ENCODE measurements at places on chromosomes 6 and 20.
A peak's percentile ranks its signal among the peaks of the same experiment; 100 is the strongest.

DNA sequence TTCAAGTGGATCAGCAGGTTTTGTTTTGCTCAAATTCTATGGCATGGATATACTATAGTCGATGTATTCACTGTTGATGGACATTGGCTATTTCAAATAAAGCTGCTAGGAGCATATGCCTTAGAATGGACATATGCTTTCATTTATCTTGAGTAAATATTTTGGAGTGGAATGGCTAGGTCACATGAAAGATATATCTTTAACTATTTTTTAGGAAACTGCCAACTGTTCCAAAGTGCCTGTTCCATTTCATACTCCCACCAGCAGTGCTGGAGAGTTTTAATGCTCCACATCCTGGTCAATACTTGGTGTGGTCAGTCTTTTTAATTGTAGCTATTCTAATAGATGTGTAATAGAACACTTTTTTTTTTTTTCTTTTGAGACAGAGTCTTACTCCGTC, 81.1 kb upstream of the PIM1 start:
- DNase-seq, result no peak

DNA sequence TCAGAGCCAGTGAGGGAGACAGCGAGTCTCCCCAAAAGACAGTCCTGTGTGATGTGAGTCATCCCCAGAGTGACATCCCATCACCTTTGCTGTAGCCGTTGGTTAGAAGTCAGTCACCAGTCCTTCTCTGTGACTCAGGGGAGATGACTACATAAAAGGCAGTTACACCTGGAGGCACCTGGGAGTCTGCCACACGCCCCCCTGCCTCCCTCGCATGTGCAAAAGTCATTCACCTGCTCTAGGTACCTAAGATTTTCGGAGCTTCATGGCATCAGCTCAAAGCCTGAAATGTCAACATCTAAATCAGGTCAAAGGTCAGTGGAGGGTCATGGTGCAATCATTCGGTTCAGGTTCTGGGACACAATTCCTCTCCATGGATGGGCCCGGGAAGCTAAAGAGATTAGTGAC, 50.3 kb downstream of the PRR18 start:
- peak; percentile 12 for DNase-seq

- no peak for DNase-seq
These were observed 449.3 kb upstream of the CITED2 start for GRCh38 chr6:139823808-139824126.

DNA sequence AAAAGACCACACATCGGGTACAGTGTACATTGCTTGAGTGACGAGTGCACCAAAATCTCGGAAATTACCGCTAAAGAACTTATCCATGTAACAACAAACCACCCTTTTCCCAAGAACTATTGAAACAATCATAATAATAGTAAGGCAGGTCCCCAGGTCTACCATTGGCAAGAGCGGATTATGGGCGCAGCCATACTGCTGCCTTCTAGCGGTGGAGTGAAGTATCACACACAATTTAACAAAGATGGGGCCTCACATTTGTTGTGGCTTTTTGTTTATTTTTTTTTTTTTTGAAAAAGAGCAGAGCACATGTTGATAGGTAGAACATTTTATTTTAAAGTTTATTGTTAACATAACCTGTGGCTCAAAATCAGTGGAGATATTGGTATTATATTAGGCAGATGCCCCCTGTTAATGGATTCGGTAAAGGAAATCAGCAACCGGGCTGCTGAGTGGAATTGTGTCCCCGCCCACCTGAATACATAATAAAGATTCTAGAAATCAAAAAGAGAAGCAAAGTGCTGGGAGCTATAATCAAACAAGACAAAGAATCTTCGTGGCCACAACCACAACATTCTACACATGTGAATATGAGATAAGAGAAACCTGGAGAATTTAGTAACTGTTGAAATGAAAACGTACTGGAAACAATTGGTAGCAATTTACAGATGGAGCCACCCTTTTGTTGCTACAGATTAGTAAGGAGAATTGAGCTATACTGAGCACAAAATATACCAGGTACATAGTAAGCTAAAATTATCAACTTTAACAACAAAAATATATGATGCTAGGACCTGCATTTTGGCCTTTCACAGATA, 94.2 kb upstream of the EXOC2 start:
- DNase-seq, result no peak

DNA sequence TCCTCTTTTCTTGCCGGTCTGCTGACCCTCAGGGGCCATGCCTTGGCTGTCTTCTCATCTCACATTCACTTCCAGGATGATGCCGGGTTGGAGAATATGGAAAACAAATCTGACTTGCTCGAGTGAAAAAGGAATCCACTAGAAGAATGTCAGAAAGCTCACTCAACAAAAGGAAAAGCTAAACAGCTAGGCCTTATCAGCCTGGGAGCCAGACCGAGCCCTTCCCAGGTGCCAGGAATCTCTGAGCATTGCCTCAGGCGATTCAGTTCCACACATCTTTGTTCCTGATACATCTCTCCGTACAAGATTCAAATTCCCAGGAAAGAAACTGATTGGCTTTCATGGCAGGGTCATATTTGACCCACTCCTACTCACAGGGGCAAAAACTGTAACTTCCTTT, 9.2 kb upstream of the OSER1 start:
- no peak for DNase-seq

- no peak for DNase-seq
These were observed 118.7 kb downstream of the ATG5 start for GRCh38 chr6:106206905-106207304.

- no peak for DNase-seq
These were observed 147.9 kb downstream of the SOX4 start for GRCh38 chr6:21741221-21742109.

- peak; percentile 98 for DNase-seq
These were observed 323.1 kb downstream of the HDGFL1 start for GRCh38 chr6:22892452-22892851.

- no peak for DNase-seq
These were observed 101.5 kb downstream of the LAMP5 start for GRCh38 chr20:9615766-9616454.

DNA sequence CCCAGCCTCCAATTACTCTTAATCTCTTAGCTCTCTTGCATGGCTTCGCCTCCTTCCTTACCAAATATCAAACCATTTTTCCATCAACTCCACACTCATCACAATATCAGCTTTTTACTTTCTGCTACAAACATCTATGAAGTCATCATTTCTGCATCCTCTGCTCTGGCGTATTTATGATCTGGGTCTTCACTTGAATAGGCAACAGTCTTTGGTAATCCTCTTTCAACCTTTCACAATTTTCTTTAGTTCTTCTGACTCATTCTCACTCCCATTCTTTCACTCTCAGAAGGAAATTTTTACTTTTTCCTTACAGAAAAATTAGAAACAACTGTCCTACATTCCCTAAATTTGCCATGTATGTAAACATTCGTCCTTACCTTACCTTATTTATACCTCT, 522.4 kb downstream of the HDGFL1 start:
- DNase-seq, result no peak

DNA sequence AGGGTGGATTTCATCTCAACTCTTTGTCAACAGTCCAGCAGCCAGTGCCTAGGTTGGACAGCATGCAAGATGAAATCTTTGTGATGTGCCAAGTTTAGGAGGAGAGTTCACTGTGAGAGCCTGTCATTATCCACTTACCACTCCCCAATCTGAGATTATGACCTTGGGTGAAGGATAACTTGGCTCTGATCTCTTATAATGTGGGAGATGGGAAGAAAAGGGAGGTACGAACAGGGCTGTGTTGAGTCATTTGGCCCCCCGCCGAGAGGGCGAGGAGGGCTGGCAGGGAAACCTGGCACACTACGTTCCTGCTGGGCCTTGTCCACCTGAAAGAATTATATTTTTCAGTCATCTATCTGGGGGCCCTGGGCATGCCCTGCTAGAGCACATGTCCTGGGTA, 35.8 kb downstream of the LAMA4 start:
- no peak for DNase-seq

DNA sequence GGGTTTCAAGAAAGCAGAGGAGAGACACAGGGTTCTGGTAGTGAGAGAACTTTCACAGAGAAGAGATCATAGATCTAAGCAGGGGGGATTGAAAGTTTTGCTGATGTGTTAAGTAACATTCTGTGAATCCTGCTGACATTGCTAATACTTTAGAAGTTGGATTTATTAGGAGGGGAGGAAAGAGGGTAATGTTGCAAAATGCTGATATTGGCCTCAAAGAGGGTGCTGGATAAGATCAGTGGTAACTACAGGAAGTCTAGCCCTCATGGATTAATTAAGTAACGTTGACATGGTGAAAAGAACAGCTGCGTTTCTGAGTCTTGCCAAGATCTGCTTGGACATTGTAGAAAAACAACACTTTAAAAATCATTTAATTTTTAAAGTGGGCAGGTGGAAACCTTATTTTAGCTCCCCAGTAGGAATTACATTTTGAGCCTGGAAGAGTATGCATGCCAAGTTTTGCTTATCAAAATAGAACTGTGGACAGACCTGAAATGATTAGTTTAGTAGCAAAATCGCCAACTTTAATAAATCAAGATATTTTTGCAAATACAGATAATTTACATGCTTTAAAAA, 606.0 kb upstream of the HTR1E start:
- no peak for DNase-seq

DNA sequence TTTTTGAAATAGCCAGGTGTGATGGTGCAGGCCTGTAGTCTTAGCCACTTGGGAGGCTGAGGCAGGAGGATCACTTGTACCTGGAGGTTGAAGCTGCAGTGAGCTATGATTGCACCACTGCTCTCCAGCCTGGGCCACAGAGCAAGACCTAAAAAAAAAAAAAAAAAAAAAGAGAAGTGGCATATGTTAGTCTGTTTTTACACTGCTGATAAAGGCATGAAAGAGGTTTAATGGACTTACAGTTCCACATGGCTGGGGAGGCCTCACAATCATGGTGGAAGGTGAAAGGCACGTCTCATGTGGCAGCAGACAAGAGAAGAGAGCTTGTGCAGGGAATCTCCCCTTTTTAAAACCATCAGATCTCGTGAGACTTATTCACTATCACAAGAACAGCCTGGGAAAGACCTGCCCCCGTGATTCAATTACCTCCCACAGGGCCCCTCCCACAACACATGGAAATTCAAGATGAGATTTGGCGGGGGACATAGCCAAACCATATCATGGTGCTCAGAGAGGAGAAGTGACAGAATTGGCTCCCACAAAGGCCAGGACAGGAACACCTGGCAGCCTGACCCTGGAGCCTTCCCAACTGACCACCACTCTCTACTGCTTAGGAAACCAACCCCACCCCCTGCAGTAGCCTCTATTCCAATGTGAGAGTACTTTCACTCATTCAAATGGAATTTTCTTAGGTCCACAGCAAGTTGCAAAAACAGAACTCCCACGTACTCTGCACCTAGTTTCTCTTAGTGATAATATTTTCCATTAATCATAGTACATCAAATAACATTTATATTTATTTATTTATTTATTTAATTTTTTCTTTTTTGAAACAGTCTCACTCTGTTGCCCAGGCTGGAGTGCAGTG, 29.8 kb downstream of the ARHGAP40 start:
- peak; percentile 54 for DNase-seq

DNA sequence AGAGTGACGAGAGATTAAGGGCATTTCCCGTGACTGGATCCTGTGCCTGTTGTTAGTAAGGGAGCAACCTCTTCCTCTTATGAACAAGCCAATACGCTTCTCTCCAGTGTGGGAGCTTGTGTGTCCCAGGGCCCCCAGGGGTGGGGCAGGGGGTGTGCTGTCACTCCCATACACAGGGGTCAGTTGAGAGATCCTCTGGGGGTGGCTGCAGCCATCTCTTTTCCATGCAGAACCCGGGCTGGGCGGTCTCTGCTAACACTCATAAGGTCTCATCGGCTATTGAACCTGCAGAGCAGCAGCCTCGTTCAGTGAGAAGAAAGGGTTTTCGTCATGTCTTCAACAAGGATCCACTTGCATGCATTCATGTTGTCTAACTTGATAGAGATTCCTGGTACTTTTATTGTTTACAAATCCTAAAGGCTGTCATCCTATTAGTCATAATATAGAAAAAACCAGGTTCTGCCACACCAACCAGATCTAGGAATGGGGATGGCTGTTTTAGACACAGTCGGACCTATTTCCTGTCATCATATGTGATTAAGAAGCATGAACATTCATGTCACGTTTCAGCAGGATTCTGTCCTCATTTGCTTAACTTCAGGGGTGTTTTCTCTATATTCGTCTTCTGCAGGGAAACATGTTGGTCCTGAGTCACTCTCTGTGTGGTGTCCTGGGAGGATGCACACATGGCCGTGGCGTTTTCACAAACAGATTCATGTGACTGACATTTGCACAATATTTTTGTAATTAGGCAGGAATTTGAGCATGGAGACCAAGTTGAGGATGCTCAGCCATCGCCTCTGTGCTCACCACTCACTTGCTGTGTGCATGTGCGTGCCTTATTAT, 13.3 kb upstream of the THBS2 start:
- DNase-seq, result no peak

- peak; percentile 65 for DNase-seq
These were observed 1.7 kb downstream of the HLA-DOB start for GRCh38 chr6:32815115-32815514.

DNA sequence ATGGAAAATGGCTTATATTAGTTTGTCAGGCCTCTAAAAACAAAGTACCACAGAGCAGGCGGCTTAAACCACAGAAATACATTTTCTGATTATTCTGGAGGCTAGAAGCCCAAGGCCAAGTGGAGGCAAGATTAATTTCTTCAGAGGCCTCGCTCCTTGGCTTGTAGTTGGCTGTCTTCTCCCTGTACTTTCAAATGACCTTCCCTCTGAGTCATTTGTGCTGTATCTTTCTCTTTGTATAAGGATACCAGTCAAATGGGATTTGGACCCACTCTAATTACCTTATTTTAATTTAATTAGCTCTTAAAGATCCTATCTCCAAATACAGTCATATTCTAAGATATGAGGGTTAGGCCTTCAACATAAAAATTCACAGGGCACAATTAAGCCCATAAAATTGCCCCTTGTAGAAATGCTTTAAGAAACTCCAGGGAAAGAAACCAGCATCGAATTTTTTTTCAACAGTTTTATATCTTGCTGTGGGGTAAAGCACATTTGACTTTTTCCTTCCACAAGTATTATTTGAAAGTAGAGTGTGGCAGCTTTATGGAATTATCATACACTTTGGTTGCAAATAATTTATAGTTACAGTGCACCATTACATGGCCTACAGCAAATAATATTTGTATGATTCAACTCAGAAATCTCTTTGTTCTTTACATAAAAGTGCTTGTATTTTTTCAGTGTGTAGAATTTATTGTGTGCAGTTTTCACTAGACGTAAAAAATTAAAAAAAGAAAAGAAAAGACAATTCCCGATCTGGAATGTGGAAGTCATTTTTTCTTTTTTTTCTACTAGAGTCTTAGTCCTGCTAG, 706.1 kb downstream of the KIF16B start:
- no peak for DNase-seq

DNA sequence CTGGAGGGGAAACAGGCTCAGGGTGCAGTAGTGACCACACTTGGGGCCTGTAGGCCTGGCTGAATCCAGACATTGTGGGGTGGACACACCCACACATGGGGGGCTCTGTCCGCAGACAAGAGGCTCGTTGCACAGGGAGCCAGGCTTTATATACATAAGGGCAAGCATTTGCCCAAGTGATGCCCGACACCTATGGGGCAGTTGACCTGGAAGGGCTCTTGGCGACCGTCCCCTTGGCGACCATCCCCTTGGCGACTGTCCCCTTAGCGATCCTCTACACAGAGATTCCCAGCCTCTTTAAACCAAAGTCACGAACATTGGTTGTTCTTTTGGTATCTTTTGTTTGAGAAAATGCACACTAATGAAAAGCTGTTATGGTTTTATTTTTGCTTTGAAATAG, 2.7 kb downstream of the TOX2 start:
- DNase-seq, result no peak

GRCh38 chr20:60057123-60057865, 99.1 kb downstream of the CDH26 start:
- DNase-seq, result peak; percentile 65
